Activated B cell treated with CpG ODN at 0.5 μM for 24 hours (primary cell): ENCODE measurements at places on chromosomes 4 and X.

GRCh38 chr4:15655223-15656037, at the start of gene FBXL5:
Gene FBXL5, minus strand, starts transcription at chr4:15655357. Its CDS starts 70 bp downstream, at chr4:15655287.
- peak; percentile 89 for DNase-seq

GRCh38 chr4:36159208-36159607, 85.1 kb downstream of the ARAP2 start:
- DNase-seq = no peak

DNA sequence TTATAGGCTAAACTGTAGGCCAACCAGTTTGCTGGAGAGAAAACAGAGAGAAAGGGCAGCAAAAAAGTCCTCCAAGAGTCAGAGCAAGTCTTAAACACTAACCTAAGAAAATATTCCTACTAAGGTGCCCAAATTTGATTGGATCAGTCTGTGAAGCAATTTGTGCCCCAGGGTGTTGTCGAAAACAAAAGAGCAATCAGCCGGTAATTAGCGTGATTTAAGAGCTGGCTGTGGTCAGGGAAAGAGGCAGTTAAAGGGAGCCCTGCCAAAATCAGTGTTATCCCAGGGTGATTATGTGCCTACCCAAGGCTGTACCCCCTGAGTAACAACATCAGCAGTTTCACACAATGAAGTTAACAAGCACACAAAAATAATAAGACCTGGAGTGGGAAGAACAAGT, 6.4 kb upstream of the BRWD3 start:
- DNase-seq = no peak

DNA sequence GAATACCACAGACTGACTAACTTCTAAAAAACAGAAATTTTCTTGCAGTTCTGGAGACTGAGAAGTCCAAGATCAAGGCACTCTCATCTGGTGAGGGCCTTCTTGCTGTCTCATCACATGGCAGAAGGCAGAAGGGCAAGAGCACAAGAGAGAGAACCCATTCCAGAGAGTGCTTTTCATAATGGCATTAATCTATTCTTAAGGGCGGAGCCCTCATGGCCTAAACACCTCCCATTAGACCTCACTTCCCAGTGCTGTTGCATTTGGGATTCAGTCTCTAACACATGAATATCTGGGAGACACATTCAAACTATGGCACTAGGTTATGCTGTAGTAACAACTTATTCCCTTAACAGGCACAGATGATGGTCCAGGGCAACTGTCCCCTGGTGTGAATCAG, 37.1 kb upstream of the TLR2 start:
- no peak for DNase-seq

GRCh38 chr4:77790146-77790545, 29.0 kb downstream of the CNOT6L start:
- DNase-seq = no peak
